Neural progenitor cell (in vitro differentiated cells): ENCODE measurements at places on chromosomes 4 and X. TPM values are rescaled to one million over a fixed set of nuclear protein-coding genes. Genes with fewer than 3 reads are reported as not detected.

GRCh38 chr4:24933684-24934275 lies 20.9 kb upstream of the CCDC149 start:
- no peak overlapping the region for H3K4me3 ChIP-seq
- no peaks in the 10 kb centered on the region for H3K36me3 ChIP-seq
- H3K27me3 ChIP-seq, result no peaks in the 10 kb centered on the region
- no peak overlapping the region for H3K27ac ChIP-seq
- no peak for DNase-seq

GRCh38 chr4:7872264-7872771 lies 67.3 kb downstream of the AFAP1 start:
- no peak overlapping the region for H3K4me3 ChIP-seq
- no peak overlapping the region for H3K27ac ChIP-seq
- H3K27me3 ChIP-seq, result no peaks in the 10 kb centered on the region
- H3K4me1 ChIP-seq, result no peaks in the 10 kb centered on the region
- H3K36me3 ChIP-seq, result no peaks in the 10 kb centered on the region
- DNase-seq, result no peak

DNA sequence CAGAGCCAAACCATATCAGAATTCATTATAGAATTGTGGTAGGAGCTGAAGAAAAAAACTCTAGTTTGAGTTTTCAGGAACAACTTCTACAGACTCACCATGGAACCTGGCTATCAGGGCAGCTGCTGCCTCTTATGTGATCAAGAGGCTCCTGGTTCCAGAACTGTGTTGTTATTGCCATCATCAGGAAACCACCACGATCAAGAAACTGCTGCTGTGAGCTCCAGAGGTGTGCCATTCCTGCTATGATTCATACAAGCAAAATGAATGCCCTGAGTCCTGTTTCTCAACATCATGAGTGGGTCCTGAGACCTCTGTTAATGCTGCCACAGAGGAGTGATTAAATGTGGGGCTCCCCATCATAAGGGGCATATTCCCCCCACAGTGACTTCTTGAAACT lies 43.7 kb downstream of the TASL start:
- no peak for DNase-seq
- H3K4me3 ChIP-seq, result no peak overlapping the region
- no peaks in the 10 kb centered on the region for H3K36me3 ChIP-seq
- no peaks in the 10 kb centered on the region for H3K27me3 ChIP-seq
- H3K27ac ChIP-seq, result no peak overlapping the region
- no peaks in the 10 kb centered on the region for H3K4me1 ChIP-seq

- no peak for DNase-seq
- no peaks in the 10 kb centered on the region for H3K4me1 ChIP-seq
- no peak overlapping the region for H3K27ac ChIP-seq
- no peaks in the 10 kb centered on the region for H3K27me3 ChIP-seq
- no peaks in the 10 kb centered on the region for H3K36me3 ChIP-seq
Measured at GRCh38 chrX:340121-340520, 21.5 kb upstream of the GTPBP6 start.

GRCh38 chr4:140408974-140409373 lies 18.5 kb downstream of the CLGN start:
- H3K4me3 ChIP-seq, result no peak overlapping the region
- no peak for DNase-seq
- no peaks in the 10 kb centered on the region for H3K27me3 ChIP-seq
- H3K27ac ChIP-seq, result no peak overlapping the region
- no peaks in the 10 kb centered on the region for H3K4me1 ChIP-seq
- H3K36me3 ChIP-seq, result no peaks in the 10 kb centered on the region

DNA sequence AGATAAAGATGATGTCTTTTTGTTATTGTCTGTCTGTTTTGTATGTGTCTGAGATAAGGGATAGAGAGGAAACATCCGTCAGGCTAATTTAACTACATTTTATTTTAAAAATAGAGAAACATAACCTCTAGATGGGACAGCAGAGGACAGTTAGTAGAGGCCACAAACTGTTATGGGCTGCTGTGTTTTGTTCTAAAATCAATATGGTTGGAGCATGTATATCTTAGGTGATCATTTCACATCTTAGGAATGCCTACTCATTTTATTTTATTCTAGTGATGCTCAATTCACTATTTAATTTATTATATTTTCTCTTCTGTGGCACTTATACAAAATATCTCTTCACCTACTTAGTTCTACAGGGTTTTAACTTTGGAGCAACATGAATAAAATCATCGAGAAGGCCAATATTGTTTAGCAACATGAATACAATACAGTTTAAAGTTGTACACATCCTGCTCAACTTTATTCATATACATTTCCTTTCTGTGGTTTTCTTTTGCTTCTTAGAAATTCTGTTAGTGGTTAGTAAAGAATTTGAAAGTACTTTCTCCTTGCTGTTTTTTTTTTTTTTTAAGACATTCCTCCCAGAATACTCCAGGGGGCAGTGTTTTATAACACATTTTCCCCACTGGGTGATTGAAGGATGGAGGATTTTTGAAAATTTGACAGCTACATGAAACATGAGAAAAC lies 392.9 kb downstream of the UNC5C start:
- H3K36me3 ChIP-seq, result no peaks in the 10 kb centered on the region
- peak; percentile 42 for DNase-seq
- H3K4me1 ChIP-seq, result peaks cover under 1% of the 10 kb centered on the region
- H3K27ac ChIP-seq, result no peak overlapping the region
- H3K4me3 ChIP-seq, result no peak overlapping the region
- H3K27me3 ChIP-seq, result no peaks in the 10 kb centered on the region

GRCh38 chrX:153511784-153512500 lies 5.5 kb upstream of the ATP2B3 start:
- no peak for DNase-seq
- peaks cover 18% of the 10 kb centered on the region for H3K27me3 ChIP-seq
- no peaks in the 10 kb centered on the region for H3K4me1 ChIP-seq
- no peaks in the 10 kb centered on the region for H3K36me3 ChIP-seq
- no peak overlapping the region for H3K27ac ChIP-seq

GRCh38 chrX:8323356-8323755 lies 141.3 kb upstream of the VCX3B start:
- H3K36me3 ChIP-seq, result no peaks in the 10 kb centered on the region
- DNase-seq, result no peak
- no peak overlapping the region for H3K27ac ChIP-seq
- H3K27me3 ChIP-seq, result no peaks in the 10 kb centered on the region

DNA sequence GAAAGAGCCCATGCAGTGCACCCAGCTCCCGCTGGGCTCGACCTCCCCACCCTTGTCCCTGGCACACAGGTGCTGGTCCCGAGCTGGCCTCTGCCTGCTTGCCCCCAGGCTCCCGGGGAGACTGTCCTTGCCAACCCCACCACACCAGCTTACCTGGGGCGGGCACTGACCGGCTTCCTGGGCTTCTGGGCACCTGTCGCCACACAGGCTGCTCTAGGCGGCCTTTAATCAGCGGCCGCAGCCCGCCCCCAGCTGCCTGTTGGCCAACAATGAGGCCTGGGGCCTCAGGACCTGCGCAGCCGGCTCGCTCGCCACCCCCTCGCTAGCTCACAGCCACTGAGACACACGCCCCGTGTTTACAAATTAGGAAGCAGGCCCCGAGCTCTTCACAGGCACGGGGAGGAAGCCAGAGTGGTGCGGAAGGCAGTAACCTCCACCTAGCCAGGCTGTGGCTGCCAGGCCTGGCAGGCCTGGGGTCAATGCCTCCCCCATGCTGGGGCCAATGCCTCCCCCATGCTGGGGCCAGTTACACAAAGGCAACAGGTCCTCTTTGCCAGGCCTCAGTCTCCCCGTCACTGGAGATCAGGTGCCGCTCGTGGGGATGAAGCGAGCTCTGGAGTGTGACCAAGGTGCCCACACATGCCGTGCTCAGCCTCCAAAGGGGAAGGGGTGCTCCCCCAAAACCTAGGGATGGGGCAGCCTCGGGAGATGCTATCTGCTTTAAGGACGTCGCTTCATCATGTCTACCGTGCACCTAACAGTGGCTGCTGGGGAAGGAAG lies at the start of gene TREX2:
Gene TREX2 (minus strand): TSS at position 201 of the 780 bp plus-strand sequence. CDS start 626 bp downstream, outside the sequence.
- H3K27me3 ChIP-seq, result no peaks in the 10 kb centered on the region
- no peaks in the 10 kb centered on the region for H3K4me1 ChIP-seq
- H3K36me3 ChIP-seq, result no peaks in the 10 kb centered on the region
- no peak within 1 kb of the TSS for H3K4me3 ChIP-seq

- H3K27me3 ChIP-seq, result no peaks in the 10 kb centered on the region
- no peak overlapping the region for H3K4me3 ChIP-seq
- H3K36me3 ChIP-seq, result no peaks in the 10 kb centered on the region
Measured at GRCh38 chr4:41452484-41453225, 85.3 kb upstream of the LIMCH1 start.

GRCh38 chr4:51842554-51843308 lies at the start of gene DCUN1D4:
Gene DCUN1D4 (plus strand): TSS chr4:51843153. CDS start chr4:51843243, 90 bp downstream.
- peak within 1 kb of the TSS; percentile 91 for H3K4me3 ChIP-seq
- H3K4me1 ChIP-seq, result peaks cover 35% of the 10 kb centered on the region
- peak; percentile 100 for DNase-seq

DNA sequence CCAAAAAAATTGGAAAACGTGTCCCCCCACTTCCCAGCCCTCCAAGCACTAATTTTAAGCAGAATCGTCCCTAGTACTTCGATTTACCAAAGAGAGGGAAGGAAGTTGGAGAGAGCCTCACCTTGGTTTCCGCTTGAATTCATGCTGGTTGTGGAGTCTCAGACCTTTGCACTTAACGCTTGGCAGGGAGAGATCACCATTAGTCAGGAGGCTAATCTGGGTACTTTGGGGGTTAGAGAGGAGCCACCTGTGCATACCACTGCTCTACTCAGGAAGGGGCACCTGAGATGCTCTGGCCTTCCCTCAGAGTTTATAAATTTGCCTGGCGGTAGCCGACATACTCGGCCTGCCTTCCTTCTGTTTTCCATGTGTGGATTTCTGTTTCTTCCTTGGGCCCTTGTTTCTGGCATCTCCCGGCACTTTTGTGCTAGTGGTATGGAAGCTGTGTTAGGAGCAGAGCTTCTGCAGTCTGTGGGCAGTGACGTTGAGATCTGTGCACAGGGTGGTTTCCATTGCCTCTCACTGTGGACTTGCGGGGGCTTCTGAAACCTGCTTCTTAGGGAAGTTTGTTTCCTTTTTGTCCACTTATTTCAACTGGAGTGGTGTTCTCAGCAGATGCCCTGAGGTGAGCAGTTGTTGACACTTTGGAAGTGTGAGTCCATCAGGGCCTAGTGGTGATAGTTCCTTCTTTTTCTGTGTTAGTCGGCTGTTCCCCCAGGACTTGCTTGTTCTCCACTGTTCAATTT lies 104.2 kb downstream of the TMEM131L start:
- peaks cover 6% of the 10 kb centered on the region for H3K4me1 ChIP-seq
- H3K36me3 ChIP-seq, result no peaks in the 10 kb centered on the region
- H3K27ac ChIP-seq, result no peak overlapping the region
- DNase-seq, result no peak
- H3K4me3 ChIP-seq, result no peak overlapping the region
- no peaks in the 10 kb centered on the region for H3K27me3 ChIP-seq

- peaks cover 1% of the 10 kb centered on the region for H3K4me1 ChIP-seq
- no peaks in the 10 kb centered on the region for H3K36me3 ChIP-seq
- H3K27ac ChIP-seq, result no peak overlapping the region
- no peak overlapping the region for H3K4me3 ChIP-seq
Measured at GRCh38 chr4:13920901-13921300, 293.4 kb upstream of the BOD1L1 start.

DNA sequence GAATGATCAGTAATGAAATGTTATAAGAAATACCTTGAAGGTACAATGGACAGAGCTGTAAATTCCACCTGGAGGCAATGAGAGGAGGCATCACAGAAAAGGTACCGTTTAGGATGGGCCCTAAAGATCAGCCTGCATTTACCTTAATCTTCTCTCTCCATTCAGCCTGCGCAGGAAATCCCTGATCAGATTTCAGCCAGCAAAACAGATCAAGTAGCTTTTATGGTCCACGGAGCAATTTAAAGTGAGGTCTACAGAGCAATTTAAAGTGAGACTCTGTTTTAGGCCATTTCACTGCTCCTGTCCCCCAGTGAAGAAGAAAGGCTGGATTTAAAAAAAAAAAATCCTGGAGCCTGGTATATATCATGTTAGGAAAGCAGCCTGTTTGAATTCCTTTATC lies 195.1 kb upstream of the VCX start:
- H3K27me3 ChIP-seq, result no peaks in the 10 kb centered on the region
- no peaks in the 10 kb centered on the region for H3K4me1 ChIP-seq
- no peaks in the 10 kb centered on the region for H3K36me3 ChIP-seq
- peak; percentile 32 for DNase-seq

DNA sequence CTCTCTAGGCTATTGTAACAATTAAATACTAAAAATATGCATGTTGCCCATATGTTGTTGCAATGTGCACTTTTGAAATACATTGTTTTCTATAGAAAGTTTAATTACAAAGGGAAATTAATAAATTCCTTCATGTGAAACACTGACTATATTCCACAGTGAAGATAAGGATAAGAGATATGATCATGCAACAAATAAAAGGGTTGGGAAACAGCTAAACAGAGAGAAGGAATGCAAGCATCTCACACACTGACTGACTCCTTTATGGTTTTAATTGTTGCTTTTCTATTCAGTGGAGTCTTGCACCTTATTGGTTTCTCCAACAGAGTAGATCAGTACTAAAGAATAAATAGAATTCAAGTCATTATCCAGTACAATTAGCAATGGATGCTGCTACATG lies 37.8 kb downstream of the ELOVL6 start:
- no peak overlapping the region for H3K27ac ChIP-seq
- no peaks in the 10 kb centered on the region for H3K36me3 ChIP-seq
- H3K4me1 ChIP-seq, result no peaks in the 10 kb centered on the region
- no peaks in the 10 kb centered on the region for H3K27me3 ChIP-seq
- no peak overlapping the region for H3K4me3 ChIP-seq
- DNase-seq, result no peak

DNA sequence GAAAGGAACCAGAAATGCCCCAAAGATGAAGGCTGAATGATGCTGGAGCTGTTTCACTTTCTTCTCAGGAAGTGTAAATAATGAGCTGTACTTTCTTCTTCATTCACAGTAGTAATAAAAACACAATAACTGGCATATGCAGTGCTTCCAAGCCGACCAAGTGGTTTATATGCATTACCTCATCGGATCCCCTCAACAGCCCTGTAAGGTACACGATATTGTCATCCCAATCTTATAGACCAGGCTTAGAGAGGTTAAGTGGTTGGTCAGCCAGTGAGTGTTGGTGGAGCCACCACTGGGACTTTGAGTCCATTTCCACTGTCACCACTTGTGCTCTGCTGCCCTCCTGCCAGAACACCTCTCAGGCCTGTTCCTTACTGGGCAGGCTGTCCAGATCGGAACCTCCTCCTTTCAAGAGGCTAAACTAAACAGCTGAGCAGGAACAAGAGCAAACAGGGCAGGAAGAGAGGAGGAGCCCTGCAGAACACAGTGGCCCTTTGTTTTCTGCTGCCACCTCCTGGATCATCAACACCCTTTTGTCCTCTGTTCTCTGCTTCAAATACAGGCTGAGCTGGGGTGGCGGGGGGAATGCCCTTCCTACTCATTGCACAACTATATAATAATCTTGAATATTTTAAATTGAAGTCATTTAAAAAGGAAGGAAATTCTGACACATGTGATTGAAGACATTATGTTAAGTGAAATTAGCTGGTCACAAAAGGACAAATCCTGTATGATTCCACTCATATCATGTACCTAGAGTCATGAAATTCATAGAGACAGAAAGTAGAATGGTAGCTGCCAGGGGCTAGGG lies 112.5 kb upstream of the ATP6AP2 start:
- DNase-seq, result peak; percentile 72
- no peak overlapping the region for H3K27ac ChIP-seq
- peaks cover 20% of the 10 kb centered on the region for H3K4me1 ChIP-seq
- no peaks in the 10 kb centered on the region for H3K27me3 ChIP-seq
- H3K4me3 ChIP-seq, result no peak overlapping the region

The PRRG3 gene
- 1.9 and 2.0 TPM in 2 replicates for total RNA-seq

The VSIG4 gene
- total RNA-seq, result not detected in 2 replicates

The TRAPPC11 gene
- 61.2 and 110 TPM in 2 replicates for total RNA-seq

The SPP1 gene
- total RNA-seq, result 0.54 and 1.1 TPM in 2 replicates

The EPHA5 gene
- total RNA-seq, result not detected in 2 replicates
